ENCODE measurements at places on chromosomes 6 and 20. TPM values are rescaled to one million over a fixed set of nuclear protein-coding genes. Genes with fewer than 3 reads are reported as not detected.

FNDC1 gene
- total RNA-seq, result 0.13 TPM

SRSF3 gene
- 515 TPM for total RNA-seq

MAFB gene
- 0.11 TPM for total RNA-seq

FBXO30 gene
- total RNA-seq, result 4.4 TPM

MUC22 gene
- total RNA-seq, result not detected

NR2E1 gene
- total RNA-seq, result not detected

TXLNB gene
- total RNA-seq, result not detected

BTN1A1 gene
- not detected for total RNA-seq

NHLRC1 gene
- total RNA-seq, result 1.8 TPM

CTAGE9 gene
- not detected for total RNA-seq

ADGRF1 gene
- total RNA-seq, result not detected

KIF25 gene
- not detected for total RNA-seq

MEP1A gene
- total RNA-seq, result not detected

RIPOR3 gene
- total RNA-seq, result not detected

MMP24OS gene
- total RNA-seq, result 53.3 TPM

HDGFL1 gene
- total RNA-seq, result not detected

SMLR1 gene
- total RNA-seq, result not detected

DHX16 gene
- total RNA-seq, result 27.0 TPM

FOXQ1 gene
- total RNA-seq, result 5.2 TPM

TENT5A gene
- 0.68 TPM for total RNA-seq

TP53TG5 gene
- total RNA-seq, result not detected

LTB gene
- 0.53 TPM for total RNA-seq

DYNLT2 gene
- total RNA-seq, result 0.44 TPM

TRIM38 gene
- total RNA-seq, result 1.6 TPM

OR2J3 gene
- not detected for total RNA-seq

HLA-DQA1 gene
- total RNA-seq, result not detected

SLC17A9 gene
- total RNA-seq, result not detected

DUSP22 gene
- total RNA-seq, result 15.6 TPM

ELOVL4 gene
- total RNA-seq, result 1.6 TPM

KHDC1L gene
- total RNA-seq, result not detected

THBS2 gene
- not detected for total RNA-seq

KCNK15 gene
- total RNA-seq, result 0.79 TPM

BMP6 gene
- total RNA-seq, result 20.7 TPM

COL19A1 gene
- total RNA-seq, result not detected

HUS1B gene
- total RNA-seq, result 0.31 TPM

CALHM4 gene
- total RNA-seq, result not detected

ENPP1 gene
- total RNA-seq, result 1.3 TPM

NNAT gene
- total RNA-seq, result not detected

TRIM10 gene
- total RNA-seq, result not detected

PRRT1 gene
- 0.63 TPM for total RNA-seq

TPD52L2 gene
- total RNA-seq, result 137 TPM

TSPO2 gene
- total RNA-seq, result not detected

DEFB124 gene
- total RNA-seq, result not detected

BICRAL gene
- total RNA-seq, result 2.6 TPM

PROKR2 gene
- not detected for total RNA-seq

IL17F gene
- total RNA-seq, result not detected

ADGB gene
- not detected for total RNA-seq

FILIP1 gene
- 0.32 TPM for total RNA-seq

FAM162B gene
- not detected for total RNA-seq

RAB5IF gene
- 196 TPM for total RNA-seq

SIGLEC1 gene
- total RNA-seq, result 0.01 TPM

CALHM5 gene
- 0.06 TPM for total RNA-seq

KCNQ2 gene
- total RNA-seq, result 0.21 TPM

ZSCAN26 gene
- 4.7 TPM for total RNA-seq

TFAP2A gene
- 9.6 TPM for total RNA-seq

IL17A gene
- total RNA-seq, result not detected
